ENCODE measurements at places on chromosomes 2 and 18.

DNA sequence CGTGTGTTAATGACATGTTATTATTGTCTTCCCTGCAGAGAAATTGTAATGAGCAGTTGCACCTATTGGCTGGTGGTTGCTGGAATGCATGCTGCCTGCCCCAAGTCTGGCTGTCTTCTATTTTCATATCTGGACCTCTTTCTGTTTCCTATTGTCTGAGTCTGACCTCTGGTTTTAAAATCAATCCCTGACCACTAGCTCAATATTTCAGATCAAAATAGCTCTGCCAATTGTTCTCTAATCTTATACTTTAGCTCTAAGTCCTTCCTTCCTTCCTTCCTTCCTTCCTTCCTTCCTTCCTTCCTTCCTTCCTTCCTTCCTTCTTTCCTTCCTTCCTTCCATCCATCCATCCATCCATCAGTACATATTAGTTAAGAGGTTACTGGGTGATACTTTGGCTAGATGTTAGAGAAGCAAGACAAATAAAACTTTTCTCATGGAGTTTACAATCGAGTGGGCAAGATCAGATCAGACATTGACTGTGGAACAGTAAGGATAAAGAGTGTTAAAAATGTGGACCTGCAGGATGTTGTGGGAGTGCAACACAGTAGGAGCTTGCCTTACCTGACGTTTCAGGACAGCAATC, 417.1 kb downstream of the SOCS6 start:
- no peak for DNase-seq

DNA sequence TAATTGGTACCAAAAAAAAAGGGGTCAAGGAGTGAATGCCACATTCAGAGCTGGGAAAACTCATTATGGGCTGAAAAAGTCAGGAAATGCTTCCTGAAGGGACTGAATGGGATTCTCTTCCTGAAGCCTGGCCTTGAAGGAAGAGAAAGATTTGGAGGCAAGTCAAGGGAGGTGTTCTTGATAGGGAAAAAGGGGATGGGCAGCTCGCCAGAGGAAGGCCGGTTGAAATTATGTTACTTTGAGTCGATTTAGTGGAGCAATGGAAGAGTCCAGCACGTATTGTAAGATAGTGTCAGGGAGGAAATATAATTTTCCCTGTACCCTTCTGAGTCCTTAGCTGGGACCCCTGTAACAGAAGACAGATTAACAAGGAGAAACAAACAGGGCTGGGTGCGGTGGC, 115.3 kb upstream of the STPG4 start:
- no peak for DNase-seq

GRCh38 chr18:46369323-46369722, 265.1 kb downstream of the HAUS1 start:
- no peak for DNase-seq

- DNase-seq, result no peak
These were observed 30.0 kb upstream of the NFATC1 start for GRCh38 chr18:79365701-79366100.

GRCh38 chr2:66583881-66584280, 149.0 kb downstream of the MEIS1 start:
- DNase-seq, result no peak

DNA sequence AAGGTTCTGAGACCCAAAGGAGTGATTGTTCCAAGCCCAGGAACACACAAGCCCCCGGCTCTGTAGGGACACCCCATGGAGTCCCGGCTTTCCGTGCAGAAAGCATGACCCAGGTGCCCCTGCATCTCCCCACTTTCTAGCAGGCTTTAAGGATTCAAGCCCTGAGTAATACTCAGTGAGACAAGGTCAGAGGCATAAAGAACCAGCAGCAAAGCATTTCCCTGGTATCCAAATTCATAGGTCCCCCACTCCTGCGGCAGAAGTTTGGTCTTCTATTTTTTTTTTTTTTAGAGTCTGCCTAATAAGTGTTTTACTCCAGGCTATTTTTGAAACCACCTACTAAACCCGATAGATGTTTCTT, 16.3 kb downstream of the TSHZ1 start:
- DNase-seq, result no peak

DNA sequence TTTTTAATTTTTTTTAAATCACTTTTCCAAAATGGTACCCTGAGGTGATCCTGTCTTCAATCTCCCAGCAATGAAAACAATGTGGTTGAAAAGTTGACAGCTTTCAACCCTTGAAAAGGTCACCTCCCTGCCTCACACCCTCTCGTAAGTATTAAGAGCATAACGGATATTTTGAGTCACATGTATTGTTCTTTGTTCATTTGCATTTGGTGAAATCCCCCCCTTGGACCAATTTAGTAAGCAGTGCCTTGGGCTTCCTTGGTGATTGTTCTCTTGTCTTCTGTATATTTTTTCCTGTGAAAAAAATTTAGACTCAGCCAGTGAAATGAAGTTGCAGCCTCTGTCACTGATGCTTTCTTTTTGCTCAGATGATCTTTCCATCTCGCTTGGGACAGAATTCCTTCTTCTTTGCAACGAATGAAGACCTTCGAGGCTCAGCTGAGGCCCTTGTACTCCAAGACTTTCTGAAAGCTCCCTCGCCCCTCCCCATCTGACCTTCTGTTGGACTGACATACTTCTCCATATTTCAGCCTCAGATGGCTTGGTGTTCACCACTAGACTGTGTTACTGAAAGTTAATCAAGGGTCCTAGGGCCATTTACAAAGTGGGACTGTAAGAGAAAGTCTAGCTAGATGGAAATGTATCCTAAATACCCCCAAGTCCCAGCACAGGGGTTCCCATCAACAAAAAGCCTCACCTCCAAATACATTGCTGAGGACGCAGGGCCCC, 158.4 kb downstream of the BCL2 start:
- no peak for DNase-seq

GRCh38 chr2:42035241-42035640, 12.6 kb upstream of the PKDCC start:
- no peak for DNase-seq

- DNase-seq, result no peak
These were observed 18.3 kb upstream of the CHCHD5 start for GRCh38 chr2:112566104-112566503.

- no peak for DNase-seq
These were observed 251.3 kb downstream of the EIPR1 start for GRCh38 chr2:3126171-3126910.

DNA sequence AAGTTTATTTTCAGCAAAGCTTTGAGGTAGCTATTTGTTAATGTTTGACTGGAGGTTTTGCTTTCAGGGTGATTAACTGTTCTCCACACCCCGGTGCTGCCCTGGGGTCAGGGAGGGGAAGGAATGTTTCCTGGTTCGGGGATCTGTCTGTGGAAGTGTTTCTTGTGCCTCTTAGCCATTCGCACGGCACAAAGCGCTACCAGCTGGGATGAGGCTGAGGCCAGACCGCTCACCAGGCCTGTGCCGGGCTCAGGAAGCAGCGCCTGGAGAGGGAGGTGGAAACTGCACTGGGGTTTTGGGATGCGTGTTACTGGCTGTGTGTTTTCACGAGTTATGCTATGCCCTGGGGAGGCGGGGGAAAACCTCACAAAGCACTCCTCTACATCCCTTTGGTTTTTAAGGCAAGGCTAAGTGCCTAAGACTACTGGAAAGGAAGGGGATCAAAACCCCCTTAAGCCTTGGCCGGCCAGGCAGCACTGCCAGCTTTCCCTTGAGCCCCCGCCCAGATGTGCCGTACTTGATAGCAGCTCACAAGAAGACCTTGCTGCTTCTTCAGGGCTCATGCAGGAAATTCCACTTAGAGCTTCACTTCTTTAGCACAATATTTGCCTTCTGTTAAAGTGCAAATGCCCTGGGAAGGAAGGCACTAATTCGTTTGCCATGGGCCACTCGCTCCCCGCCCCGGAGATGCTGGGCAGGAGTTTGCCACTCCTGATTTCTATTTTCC, 65.7 kb upstream of the CNGA3 start:
- DNase-seq, result no peak

DNA sequence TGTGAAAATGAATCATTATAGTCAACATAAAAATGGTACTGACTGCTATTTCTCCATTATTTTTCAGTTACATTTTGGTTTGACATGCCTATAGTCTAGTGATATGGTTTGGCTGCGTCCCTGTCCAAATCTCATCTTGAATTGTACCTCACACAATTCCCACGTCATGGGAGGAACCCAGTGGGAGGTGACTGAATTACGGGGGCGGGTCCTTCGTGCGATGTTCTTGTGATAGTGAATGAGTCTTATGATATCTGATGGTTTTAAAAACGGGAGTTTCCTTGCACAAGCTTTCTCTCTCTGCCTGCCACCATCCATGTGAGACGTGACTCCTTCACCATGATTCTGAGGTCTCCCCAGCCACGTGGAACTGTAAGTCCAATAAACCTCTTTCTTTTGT, 70.3 kb downstream of the BAZ2B start:
- DNase-seq, result no peak

DNA sequence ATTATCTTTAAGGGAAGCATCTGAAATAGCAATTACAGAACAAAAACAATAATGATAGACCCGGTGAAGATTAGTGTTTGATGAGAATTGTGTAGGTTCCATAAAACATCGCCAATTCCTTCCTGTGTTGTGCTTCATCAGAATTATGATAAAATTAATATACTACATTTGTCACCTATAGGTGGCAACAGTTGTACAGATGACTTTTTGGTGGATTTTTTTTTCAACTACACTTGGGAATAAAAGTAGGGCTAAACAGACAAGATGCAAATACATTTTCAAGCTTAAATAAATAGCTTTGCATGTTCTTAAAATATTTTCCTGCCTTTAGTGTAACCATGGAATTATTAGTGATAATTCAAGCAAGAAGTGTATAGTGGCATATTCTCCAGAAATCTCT, 7.0 kb upstream of the LYPD1 start:
- no peak for DNase-seq

- DNase-seq, result no peak
These were observed 264.8 kb downstream of the ARHGAP15 start for GRCh38 chr2:143394062-143394461.

DNA sequence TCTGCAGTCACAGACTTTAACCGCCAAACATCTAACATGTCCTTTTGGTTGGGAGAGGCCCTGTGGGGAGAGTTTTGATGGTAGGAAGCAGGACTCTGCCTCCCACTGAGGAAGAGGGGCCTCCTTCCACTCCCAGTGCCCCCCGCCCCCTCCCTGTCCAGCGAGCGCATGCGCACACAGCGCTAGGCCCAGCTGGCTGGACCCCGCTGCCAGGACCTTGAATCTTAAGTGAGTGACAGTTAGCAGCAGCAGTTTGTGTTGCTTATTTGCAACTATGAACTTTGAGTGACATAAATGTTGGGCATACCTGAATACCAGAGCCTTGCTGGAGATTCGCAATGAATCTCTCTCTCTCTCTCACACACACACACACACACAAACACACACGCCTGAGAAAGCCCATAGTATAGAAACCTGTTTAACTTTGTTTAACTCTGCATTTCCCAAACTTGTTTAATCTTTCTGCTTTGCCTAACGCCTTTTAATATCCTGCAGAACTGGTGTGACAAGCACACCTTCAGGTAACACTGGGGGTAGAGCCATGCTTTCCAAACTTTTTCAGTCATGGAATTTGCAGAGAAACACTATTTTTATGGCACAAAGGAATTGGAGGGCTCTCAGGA, 134.6 kb upstream of the SMAD2 start:
- DNase-seq, result no peak

- no peak for DNase-seq
These were observed 9.7 kb downstream of the PROKR1 start for GRCh38 chr2:68653034-68653433.

DNA sequence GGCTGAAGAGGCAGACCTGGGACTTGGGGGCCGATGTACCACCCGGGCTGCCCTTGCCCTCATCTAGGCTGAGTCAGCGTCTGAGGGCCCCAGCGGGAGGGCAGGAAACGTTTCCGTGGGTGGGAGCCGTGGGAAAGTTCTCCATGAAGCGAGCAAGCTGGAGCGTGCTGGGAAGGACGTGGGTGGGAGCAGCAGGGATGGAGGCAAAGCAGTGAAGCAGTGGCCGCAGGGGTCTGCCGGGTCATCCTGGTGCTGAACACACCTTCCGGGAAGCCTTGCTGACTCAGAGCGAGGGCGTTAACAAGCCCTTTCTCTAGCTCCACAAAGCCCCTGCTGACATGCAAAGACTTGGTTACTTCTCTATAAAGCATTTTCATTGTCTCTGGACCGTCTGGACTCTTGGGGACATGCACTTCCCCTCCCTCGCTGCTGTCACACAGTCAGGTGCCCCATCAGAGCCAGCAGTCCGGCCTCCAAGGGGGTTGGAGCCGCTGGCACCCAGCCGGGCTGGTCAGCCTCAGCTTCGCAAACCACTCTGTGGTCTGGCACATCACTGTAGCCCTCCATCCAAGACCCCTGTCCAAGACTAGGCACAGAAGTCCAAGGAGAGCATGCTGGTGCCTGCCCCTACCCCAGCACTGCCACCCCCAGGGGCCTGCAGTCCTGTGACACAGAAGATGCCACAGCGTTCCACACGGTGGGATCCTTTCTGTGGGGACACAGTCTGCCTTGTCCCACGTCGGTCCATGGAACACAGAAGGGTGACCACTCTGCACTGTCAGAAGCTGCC, 115.1 kb upstream of the GPC1 start:
- no peak for DNase-seq

DNA sequence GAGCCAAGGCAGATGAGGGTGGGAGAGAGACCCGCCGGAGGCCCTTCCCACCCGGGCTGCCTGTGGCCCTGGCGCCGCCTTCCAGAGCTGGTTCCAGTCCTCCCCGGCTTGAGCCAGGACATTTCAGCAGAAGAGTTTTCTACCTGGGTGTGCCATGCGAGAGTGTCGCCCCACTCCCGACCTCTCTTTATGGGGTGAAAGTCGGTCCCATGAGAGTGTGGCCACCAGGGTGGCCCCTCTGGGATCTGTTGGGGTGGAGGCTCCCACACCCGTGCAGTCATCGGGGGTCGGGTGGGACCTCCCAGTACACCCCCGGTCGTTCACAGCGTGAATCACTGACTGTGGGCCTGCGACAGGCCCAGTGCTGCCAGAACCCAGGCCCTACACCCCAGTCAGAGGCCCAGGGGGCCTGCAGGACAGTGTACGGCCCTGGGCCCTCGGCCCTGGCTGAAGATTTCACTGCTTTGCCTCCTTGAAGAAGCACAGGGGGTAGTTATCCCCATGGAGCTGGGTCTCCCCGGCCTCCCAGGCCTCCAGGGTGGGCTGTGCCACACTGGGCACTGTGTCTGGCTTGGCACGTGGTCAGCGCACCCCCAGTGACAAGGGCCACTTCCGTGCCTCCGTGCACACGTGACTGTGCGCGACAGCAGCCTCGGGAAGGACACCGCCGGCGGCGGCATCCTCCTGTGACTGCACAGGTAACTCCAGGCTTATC, 5.9 kb downstream of the NFATC1 start:
- no peak for DNase-seq

GRCh38 chr2:30177956-30178355, 31.1 kb downstream of the YPEL5 start:
- no peak for DNase-seq

GRCh38 chr2:209387389-209387788, 36.5 kb upstream of the MAP2 start:
- no peak for DNase-seq

DNA sequence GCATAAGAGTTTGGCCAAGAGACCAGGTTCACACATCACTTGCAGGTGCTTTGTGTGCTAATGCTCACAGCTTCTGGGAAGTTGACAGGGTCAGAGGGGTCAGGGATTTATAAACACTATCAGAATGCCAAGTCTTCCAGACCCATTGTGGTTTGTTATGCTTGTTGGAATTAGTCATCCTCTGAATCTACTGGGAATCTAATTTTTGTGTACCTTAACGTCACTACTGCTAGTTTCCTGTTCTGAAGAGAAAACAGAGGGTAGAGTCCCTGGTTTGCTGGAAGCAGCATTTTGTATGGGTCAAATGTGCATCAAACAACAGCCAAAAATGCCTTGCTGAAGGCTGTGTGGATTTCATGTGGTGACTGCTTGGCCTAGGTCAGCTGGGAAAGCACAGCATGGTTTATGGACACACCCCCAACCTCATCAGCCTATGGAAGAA, 33.3 kb downstream of the ANTXR1 start:
- no peak for DNase-seq

- no peak for DNase-seq
These were observed 396.8 kb upstream of the UBE2E3 start for GRCh38 chr2:180583441-180584140.
